ENCODE measurements at places on chromosomes 13 and 19.

GRCh38 chr19:2603334-2603733 is 99.2 kb downstream of the GNG7 start:
- no peak for DNase-seq

- no peak for DNase-seq
These were observed 134.8 kb upstream of the SPRY2 start for GRCh38 chr13:80475718-80476117.

- DNase-seq = no peak
These were observed 21.5 kb downstream of the NFIC start for GRCh38 chr19:3387645-3388589.

- DNase-seq = no peak
These were observed 11.0 kb upstream of the CCL25 start for GRCh38 chr19:8041531-8041931.

- no peak for DNase-seq
These were observed 140.6 kb downstream of the SIPA1L3 start for GRCh38 chr19:38047641-38048040.

- DNase-seq = no peak
These were observed 58.0 kb downstream of the USPL1 start for GRCh38 chr13:30675717-30676116.

GRCh38 chr19:48171710-48172109 is 1.2 kb downstream of the ZSWIM9 start:
- no peak for DNase-seq

DNA sequence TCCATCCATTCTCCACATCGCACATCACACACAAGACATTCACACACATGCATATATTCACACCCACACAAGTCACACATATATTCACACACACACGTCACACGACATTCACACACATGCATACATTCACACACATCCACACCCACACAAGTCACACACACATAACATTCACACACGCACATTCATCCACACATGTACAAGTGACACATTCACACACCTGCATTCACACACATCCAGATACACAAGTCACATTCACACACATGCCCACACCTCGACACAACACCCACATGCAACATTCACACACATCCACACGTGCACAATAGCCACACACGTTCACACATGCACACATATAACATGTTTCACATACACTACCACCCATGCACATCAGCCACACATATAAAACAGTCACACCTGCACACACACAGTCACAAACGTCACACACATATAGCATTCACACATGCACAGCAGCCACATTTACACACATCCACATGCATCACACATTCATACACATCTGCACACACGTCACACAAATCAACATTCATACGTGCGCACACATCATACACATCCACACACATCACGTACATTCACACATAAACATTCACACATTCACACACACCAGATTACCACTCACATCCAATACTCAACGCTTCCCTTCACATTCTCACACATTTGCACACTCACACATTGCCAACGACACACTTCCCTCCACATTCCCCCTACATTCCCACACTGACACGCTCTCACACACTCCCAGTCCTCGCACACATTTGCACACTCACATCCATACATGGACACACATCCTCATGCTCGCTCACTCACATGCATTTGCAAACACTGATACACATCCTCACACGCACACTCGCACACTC is 41.0 kb downstream of the ANKRD10 start:
- DNase-seq = peak; percentile 27

DNA sequence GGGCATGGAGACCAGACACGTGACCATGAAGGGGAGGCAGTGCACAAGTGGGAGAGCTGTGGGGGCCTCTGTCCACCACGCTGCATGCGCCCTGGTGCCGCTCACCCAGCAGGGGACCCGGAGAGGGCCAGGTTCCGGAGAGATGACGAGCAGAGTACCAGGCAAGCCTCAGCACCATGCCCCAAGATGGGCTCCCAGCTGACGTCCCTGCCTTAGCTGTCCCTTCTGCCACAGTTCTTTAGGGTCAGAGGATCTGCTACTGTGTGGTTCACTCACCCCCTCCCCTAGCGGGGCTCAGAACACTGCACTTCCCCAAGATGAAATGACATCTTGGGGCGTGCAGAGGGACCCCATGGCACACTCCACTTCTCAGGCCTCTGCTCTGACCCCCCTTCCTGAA is 9.6 kb upstream of the PRKD2 start:
- no peak for DNase-seq

GRCh38 chr13:39038569-39039030 is 344 bp downstream of the NHLRC3 start:
- DNase-seq = peak; percentile 25

- DNase-seq = no peak
These were observed 8.3 kb upstream of the ZNF653 start for GRCh38 chr19:11513946-11514345.

- no peak for DNase-seq
These were observed 40.6 kb upstream of the GJB6 start for GRCh38 chr13:20272588-20273171.

DNA sequence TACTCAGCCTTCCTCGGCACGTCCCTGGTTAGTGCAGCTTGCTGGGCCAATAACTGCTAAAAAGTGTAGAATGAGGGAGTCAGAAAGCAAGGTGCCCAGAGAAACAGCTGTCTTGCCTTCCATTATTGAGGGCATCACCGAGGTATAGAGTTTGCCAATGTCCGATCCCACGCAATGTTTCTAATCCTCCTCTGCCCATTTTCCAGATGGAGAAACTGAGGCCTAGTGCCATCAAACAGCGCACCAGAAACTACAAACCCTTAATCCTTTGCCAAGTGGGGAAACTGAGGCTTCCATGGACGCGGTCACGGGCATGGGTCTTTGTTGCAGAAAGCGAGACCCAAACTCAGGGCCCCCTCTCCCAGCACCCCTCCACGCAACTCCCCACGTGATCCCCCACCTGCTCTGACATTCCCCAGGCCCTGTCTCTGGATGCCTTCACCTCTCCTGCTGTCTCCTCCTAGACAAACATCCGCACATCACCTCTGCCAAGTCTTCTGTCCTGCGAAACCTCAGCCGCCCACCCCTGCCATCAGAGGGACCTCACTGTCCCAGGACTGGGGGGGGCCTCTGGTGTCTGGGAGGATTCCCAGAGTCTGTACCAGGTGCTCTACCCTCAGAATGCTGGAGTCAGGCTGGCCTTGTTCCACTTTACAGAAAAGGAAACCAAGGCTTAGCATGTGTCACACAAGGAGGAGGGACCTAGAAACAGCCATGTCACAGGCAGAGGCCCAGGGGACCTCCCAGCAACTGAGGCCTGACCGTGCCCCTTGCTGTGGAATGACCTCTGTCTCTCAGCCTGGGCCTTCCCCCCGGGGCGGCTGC is 930 bp upstream of the PDE4C start:
- peak; percentile 64 for DNase-seq

DNA sequence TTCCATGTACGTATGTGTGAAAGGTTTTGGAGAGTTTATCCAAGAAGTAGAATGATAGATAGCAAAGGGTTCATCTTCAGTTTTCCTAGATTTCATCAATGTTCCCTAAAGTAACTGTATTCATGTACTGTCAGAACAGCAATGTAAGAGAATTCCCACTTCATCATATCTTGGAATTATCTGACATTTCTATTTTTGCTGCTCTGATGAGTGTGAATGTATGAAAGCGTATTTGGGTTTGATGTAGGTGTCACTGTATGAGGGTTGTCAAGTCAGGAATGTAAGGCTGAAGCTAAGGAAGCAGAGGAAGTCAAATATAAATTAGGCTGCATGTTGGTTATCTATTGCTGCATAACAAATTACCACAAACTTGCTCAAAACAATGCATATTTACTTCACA is 7.2 kb upstream of the KATNAL1 start:
- no peak for DNase-seq

GRCh38 chr13:51009597-51009996 is 100.0 kb downstream of the RNASEH2B start:
- no peak for DNase-seq

Data from GM13977 (cell line).